ENCODE measurements at places on chromosomes 13 and 19.
A peak's percentile ranks its signal among the peaks of the same experiment; 100 is the strongest.

DNA sequence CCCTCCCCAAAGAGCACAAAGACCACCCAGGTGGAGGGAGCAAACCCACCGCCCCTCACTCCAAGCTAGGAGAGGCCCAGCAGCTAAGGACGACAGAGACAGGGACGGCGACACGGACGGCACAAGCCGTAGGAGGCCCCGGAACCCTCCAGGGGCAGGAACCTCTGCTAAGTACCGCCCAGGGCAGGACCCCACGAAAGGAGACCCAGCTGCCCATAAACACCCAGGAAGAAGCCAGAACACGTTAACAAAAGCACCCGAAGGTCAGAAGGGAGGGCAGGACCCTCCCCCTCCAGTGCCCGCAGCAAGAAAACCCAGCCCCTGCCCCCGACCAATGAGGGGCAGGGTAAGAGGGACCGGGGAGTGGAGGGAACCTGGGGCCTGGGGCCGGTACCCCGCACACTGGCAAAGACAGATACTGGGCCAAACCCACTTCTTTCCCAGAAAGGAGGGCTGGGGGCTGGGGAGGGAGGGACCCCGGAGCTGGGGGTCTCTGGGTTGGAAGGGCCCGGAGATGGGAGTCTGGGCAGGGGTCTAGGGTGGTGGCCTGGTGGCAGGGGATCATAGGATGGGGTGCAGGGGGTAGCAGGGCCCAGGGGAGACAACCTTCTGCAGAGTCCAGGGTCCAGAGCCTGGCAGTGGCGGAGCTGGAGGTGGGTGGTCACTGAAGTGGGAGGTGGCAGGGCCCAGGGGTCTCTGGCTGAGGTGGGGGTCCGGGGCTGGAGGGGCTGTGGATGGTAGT lies 2.4 kb downstream of the BTBD2 start:
- no peak for DNase-seq

- no peak for DNase-seq
Observed at GRCh38 chr19:42465827-42466280, 23.1 kb upstream of the CXCL17 start.

GRCh38 chr19:2841855-2842574 lies 740 bp downstream of the ZNF555 start:
- DNase-seq, result no peak

- peak; percentile 9 for DNase-seq
Observed at GRCh38 chr13:25300861-25301346, 521 bp upstream of the NUP58 start.

DNA sequence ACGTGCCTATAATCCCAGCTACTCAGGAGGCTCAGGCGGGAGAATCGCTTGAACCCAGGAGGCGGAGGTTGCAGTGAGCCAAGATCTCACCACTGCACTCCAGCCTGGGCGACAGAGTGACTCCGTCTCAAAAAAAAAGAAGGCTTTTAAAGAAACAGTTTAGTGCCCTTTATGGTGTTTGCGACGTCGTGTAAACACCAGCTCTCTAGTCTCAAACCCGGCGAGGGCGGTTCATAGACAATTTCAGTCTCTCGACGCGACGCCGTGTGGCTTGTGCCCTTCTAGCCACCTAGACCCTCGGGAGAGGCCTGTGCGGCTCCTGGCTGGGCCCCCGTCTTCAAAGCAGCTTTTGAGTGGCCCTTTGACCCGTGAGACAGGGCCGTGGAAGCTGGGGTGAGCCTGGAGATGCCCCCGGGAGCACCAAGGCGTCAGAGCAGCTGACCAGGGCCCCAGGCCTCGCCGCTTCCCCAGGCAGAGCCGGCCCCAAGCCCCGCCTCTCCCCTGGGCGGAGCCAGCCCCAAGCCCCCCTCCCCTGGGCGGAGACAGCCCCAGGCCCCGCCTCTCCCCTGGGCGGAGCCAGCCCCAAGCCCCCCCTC lies 5.0 kb upstream of the MADCAM1 start:
- DNase-seq, result peak; percentile 32

- DNase-seq, result no peak
Observed at GRCh38 chr19:17121736-17122293, 46.2 kb downstream of the MYO9B start.

- no peak for DNase-seq
Observed at GRCh38 chr13:110637747-110638146, 22.4 kb downstream of the NAXD start.

GRCh38 chr19:2460245-2460644 lies 3.5 kb upstream of the LMNB2 start:
- no peak for DNase-seq

DNA sequence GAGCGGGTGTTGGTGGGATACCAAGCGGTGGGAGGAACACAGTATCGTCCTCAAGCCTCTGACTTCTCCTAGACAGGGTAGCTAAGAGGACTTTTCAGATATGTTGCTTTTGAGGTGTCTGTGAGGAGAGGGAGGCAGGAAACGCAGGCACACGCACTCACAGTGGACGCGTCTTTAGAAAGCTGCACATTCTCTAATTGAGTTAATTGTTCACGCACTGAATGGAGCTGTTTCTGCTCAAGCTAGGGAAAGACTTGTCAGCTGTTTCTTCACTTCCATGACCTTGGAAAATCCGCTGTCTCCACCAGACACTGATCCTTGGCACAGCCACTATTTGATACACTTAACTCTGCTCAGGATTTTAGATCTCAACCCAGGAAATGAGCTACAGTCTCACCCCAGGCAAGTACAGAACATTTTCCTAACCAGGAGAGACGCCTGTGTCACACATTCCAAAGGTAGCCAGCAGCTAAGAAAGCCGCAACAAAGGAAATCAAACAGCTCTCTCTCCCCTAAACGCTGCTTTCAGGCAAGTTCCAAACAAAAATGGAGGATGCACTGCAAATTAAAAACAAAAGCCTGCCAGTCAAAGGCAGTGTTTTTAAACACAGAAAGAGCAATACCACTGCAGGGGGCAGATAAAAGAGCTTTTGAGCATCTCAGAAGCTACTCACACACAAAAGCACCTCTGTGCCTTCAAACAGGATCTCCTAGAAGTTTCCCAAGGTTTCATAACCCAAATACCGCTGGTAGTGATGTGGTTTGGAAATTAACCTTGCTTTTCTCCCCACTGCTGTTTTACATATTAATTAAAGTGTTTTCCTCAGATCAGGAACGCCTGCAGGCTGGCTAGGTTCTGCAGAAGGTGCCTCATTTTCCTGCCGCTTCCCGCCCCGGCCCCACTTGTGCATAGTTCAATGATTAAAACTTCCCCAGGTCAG lies 57.3 kb downstream of the IRS2 start:
- DNase-seq, result no peak

GRCh38 chr19:4754248-4754647 lies 30.6 kb upstream of the DPP9 start:
- no peak for DNase-seq

GRCh38 chr13:34258646-34259386 lies 440.9 kb downstream of the RFC3 start:
- DNase-seq, result no peak

GRCh38 chr13:43846496-43847158 lies 32.9 kb downstream of the CCDC122 start:
- DNase-seq, result no peak

DNA sequence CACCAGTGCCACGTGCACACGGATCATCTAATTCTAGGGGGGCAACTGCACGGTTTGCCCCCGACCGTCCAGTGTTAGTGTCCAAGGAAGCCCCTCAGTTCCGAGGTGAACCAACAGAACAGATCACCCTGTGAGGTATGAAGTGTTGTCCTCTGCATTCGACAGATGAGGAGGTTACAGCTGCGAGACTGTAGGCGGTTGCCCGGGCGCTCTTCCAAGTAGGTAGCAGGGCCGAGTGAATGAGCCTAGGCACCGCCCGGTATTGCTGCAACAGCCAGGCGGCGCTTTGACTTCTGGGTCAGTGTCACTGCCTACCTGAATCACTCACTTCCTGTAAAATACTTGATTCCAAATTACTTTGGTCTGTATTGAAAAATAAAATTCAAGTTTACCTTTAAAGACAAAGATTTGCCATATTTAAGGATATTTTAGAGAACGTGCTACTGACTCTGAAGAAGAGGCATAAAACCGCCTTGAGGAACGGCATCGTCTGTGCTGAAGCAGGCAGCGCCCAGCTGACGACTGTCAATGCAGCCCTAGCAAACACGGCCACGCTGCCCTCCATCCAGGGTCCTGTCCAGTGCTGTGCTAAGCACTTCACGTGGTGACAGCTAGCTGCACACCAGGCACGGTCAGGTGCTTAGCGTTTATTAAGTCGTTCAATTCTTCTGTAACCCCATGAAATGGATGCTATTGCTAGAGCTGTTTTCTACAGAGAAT lies 19.3 kb upstream of the RASA3 start:
- DNase-seq, result peak; percentile 66

DNA sequence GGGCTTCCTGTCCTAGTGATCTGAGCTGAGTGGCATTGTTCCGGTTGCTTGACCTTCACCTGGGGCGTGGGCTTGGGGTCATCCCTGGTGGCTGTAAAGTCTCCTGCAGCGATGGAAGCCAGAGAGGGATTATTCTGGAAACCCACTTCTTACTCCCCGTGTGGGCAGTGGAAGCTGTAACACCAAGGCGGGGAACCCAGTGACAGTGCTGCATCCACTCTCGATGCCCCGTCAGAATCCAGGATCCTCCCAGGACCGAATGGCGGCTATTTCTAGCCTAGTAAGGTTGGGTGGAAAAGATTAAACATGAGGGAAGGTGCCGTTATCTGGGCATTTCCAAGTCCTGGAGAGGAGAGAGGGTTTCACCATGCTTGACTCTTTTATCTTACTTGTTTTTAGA lies 280.6 kb downstream of the ZNF536 start:
- DNase-seq, result no peak

DNA sequence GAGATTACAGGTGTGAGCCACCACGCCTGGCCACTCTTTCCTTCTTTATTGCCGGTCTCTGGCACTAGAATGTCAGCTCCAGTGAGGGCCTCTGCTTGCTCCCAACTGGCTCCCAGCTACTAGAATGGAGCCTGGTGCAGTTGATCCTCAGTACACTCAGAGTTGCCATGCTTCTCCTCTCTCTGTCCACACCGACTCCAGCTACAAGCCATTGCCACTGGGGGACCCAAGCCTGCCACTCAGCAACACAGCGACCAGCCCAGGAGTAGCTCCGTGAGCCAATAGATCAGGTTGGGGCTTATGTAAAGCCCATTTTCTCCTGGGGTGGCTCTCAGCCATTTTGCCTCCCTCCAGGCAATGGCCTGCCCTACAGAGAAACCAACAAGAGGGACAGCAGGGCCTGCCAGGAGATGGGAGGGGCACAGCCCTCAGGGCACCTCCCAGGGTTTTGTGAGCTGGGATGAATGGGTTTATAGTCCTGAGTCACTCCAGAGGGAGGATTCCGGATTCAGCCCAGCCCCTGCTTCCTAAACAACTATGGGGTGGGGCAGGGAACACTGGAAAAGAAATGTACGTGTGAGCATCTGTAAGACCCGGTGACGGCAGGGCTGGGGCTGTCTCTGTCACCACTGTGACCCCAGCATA lies 36.5 kb downstream of the OPA3 start:
- DNase-seq, result no peak
